ENCODE measurements at places on chromosomes 13 and 19. TPM values are rescaled to one million over a fixed set of nuclear protein-coding genes. Genes with fewer than 3 reads are reported as not detected.

- DNase-seq = no peak
Measured at GRCh38 chr13:61994174-61994573, 578.5 kb upstream of the PCDH20 start.

DNA sequence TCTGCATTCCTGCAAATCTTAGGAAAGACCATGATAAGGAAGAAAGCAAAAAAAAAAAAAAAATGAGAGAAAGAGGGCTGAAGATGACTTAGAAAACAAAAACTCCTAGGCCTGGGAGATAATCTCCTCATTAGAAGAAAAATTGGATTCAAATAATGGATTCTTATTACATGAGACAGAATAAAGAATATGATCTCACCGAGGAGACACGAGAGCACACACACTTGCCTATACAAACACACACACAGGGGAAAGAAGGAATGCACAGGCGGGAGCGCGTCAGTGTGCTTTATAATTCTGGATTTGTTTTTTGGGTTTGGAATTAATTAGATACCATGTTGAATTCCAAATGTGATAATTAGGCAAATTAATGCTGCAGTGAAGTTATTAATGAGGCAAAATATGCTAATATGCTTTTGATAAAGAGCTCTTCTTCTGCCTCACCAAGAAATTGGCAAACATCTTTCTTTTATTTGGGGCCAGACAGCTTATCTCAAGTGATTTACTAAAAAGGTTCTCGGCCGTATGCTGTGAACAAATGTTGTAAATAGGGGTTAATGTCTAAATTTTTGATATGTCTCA lies 36.1 kb upstream of the PCDH8 start:
- no peak for DNase-seq

Gene AMER2
- polyA plus RNA-seq = 0.40 TPM

Gene ZNF829
- polyA plus RNA-seq = 7.6 TPM

- DNase-seq = no peak
Measured at GRCh38 chr13:42766016-42766415, 15.4 kb upstream of the FAM216B start.

- no peak for DNase-seq
Measured at GRCh38 chr19:30416375-30416774, 44.2 kb downstream of the ZNF536 start.

- no peak for DNase-seq
Measured at GRCh38 chr13:110348309-110349105, 41.4 kb downstream of the COL4A2 start.

Gene SRRM5
- polyA plus RNA-seq = 1.8 TPM

Gene PCDH9
- polyA plus RNA-seq = 13.7 TPM

Gene STOML3
- polyA plus RNA-seq = not detected

Gene TTYH1
- polyA plus RNA-seq = 14.4 TPM

Gene SPIB
- 1.3 TPM for polyA plus RNA-seq

Gene BCAM
- polyA plus RNA-seq = 725 TPM

DNA sequence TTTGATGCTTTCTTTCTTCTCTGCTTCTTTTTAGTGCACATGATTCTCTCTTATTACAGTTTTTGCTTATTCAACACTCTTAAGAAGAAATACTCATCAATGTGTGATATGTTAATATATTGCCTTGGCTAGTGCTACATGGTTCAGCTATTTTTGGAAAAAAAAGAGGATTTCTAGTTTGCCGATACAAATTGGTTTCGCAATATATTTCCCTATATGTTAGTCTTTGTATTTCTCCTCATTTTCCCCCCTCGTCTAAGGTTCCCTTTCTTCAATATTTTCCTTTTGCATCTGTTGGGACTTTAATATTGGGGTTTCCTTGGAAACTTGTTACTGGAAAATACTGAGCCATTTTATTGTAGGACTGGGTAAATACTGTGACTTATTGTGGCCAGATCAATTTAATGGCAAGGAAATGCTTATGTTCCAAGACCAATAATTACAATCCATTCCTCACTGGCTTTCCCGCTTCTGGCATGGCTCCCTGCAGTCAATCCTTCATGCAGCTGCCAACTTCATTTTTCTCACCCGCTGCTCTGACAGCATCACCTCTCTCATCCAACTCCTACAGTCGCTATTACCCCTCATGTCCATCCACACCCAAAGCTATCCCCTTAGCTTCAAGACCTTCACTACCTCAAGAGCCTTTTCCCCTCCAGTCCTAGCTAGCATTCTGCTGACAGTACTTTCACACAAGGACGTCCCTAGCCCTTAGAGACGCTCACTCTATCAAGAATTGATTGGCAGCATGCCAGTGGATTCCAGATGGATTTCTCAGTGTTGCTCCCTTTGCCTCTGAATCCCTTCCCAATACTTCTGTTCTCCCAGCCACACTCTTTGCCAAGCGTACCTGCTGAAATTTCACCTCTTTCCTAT lies 280.1 kb upstream of the TMTC4 start:
- DNase-seq = no peak

Gene THSD1
- polyA plus RNA-seq = 8.0 TPM

DNA sequence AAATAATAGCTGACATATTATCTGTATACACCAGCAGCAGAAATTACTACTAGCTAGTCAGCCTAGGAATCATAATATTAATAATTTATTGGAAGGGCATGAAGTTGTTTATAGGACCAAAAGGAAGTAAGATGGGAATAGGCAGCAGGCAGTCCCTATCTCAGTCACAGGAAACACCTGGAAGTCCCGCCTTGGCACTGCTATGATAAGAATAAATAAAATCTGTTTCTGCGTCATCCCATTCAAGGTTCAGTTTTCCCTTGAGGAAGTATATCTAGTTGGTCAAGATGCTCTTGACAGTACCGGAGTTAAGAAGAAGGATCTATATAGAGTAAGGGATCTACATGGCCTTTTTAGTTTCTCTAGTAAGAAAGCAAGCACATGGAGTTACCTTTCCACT lies 830.8 kb downstream of the DIAPH3 start:
- DNase-seq = no peak

DNA sequence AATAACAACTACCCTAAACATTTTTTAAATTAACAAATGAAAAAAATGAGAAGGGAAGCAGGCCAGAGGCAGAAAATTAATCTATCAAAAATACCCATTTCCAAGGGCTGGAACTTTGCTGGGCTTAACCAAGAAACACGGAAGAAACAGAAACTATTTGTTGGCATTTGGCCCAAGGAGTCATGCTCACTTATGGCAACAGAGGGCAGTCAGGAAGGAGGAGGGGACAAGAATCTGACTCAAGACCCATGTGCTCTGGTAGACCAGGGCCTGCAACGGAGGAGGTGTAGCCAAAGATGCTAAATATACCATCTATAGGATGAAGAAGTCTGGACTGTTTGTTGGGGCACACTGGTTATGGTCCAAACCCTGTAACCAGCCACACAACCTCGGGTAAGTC lies 496.7 kb downstream of the COG6 start:
- no peak for DNase-seq

- DNase-seq = no peak
Measured at GRCh38 chr19:49712397-49712859, 21.5 kb downstream of the CPT1C start.

DNA sequence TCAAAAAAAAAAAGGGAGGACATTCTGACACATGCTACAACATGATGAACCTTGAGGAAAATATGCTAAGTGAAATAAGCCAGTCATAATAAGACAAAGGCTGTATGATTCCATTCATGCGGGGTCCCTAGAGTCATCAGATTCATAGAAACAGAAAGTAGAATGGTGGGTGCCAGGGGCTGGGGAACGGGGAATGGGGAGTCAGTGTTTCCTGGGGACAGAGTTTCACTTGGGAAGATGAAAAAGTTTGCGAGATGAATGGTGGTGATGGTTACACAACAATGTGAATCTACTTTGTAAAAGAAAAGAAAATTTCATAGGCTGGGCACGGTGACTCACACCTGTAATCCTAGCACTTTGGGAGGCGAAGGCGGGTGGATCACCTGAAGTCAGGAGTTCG lies 6.1 kb upstream of the CLEC4G start:
- no peak for DNase-seq

Gene PCDH17
- polyA plus RNA-seq = 18.0 TPM

DNA sequence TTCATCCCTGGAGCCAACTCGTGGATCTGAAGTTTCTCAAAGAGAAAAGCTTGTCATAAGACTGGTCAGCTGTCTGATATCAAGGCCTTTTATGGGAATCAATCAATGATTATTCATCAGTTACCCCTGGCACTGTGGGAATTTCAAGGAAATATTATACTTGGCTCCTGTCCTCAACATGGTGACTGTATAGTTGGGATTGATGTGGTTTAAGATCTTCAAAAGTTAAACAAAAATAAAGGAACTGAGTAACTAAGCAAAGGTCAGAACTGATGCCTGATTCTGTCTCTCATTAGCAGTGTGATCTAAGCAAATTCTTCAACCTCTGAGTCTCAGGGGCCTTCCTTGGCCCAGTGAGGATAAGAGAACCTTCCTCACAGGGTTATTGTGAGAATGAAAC lies 22.2 kb upstream of the SERPINE3 start:
- DNase-seq = no peak

Gene URAD
- polyA plus RNA-seq = not detected

DNA sequence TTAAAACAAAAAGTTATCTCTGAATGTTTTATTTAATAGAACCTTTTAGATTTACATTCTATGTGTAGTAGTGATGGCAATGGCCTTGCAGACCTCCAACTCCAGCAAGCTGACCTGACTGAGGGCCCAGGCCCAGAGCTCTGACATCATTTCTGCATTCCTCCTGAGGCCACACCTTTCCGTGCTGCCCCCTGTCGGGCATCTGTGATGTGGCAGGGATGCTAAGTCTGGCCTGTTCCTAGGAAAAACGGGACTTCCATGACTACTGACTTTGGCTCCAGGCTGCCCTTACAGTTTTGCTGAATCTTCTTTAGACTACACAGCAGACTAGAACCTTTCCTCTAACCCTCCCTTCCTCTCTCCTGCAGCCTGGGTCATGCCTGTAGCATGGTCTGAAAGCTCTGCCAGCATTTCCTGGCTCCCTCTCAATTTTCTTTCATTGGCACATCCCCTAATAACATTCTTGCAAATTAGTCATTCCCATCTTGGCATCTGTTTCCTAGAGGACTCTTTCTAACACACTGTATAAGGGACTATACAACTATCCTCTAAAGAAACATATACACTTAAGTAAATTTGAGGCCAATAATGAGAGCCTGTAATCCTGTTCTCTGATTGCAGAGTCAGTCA lies 249.1 kb downstream of the GPC5 start:
- DNase-seq = no peak

DNA sequence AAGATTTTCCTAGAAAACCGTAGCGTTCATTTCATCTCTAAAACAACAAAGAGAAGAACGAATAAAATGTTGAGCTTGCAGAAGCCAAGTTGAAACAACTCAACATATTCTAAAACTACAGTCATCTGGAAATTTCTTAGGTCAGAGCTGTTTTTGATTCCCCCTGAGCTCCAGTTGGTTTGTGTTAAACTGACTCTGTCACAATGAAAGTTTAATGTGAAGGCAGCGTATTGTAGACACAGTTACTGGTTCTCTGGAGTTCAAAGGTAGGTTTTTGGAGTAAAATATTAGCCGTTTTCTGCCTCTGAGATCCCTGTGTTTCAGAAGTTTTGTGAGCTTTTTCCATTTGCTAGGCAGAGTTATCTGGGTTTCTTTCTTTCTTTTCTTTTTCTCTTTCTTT lies 2.2 kb downstream of the ARHGEF7 start:
- DNase-seq = peak; percentile 60

DNA sequence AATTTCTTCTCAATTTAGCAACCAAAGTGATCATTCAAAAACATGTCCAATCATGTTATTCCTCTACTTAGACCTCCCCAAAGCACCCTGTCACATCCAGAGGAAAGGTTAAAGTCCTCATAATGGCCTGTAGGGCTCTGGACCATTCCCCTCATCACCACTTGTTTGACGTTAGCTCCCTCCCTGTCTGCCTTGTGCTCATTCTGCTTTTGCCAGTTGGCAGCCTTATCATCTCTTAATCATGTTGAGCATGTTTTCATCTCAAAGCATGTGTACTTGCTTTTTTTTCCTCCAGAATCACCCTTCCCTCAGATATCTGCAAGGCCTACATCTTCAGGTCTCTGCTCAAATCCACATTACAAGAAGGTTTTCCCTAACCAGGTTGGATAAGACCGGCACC lies 25.9 kb downstream of the UBAC2 start:
- DNase-seq = no peak

GRCh38 chr19:55633861-55634260 lies 6.9 kb upstream of the ZNF580 start:
- DNase-seq = no peak

DNA sequence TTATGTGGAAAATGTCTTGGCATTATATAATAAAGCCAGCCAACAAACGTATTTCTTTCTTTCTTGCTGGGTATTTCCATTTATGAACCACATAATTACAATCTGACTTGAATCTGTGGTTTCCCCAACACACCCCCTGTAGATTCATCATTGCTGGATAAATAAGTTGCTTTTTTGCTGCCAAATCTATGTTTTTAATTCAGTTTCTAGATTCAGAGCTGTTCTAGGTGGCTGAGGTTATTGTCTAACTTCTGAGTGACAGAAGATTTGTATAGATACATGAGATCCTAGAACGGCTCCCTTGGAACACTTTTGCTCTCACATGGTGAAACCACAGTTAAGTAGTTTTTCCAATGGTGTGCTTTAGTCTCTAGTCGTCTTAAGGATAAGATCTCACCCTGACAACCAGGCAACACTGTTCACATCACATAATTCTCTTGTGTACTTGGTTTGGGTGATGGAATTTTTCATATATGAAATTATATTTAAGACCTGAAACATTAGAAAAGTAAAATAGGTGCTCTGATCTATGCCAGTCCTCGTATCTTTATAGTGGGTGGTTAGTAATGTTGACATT lies 239.1 kb downstream of the KLF12 start:
- no peak for DNase-seq

DNA sequence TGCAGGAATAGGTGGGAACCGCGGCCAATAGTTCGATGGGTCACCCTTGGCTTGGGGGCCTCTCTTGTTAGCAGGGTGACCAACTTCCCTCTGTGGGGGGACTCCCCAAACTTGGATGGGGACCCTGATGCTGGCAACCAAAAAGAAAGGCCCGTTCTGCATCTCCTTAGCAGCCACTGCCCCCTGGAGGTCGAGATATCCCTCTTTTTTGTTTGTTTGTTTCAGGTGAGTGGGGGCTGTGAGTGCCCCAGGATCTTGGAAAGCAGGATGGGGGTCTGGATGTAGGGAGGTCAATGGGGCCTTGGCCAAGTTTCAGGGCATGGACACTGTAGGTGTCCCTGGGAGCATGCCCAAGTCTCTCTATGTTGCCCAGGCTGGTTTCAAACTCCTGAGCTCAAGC lies 7.7 kb upstream of the CRTC1 start:
- DNase-seq = no peak

DNA sequence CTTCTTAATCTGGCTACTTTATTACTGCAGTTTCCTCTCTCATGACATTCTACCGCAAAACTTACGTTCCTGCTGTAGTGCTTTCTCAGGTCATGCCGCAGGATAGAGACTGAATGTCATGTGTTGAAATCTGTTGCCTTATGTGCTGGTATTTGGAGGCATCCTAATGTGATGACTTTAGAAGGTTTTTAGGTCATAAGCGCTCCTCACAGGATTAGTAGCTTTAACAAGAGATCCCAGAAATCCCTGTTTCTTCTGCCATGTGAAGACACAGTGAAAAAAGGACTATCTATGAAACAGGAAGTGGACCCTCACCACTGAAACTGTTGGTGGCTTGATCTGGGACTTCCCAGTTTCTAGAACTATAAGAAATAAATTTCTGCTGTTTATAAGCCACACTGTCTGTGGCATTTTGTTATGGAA lies 209.3 kb downstream of the LACC1 start:
- DNase-seq = no peak

- no peak for DNase-seq
Measured at GRCh38 chr19:5099701-5100221, 130.8 kb downstream of the KDM4B start.

Gene C1QTNF9
- polyA plus RNA-seq = 0.47 TPM
